ENCODE measurements at places on chromosomes 5 and 9.
A peak's percentile ranks its signal among the peaks of the same experiment; 100 is the strongest.

- DNase-seq: no peak
Measured at GRCh38 chr9:137309368-137310188, 7.5 kb upstream of the NRARP start.

DNA sequence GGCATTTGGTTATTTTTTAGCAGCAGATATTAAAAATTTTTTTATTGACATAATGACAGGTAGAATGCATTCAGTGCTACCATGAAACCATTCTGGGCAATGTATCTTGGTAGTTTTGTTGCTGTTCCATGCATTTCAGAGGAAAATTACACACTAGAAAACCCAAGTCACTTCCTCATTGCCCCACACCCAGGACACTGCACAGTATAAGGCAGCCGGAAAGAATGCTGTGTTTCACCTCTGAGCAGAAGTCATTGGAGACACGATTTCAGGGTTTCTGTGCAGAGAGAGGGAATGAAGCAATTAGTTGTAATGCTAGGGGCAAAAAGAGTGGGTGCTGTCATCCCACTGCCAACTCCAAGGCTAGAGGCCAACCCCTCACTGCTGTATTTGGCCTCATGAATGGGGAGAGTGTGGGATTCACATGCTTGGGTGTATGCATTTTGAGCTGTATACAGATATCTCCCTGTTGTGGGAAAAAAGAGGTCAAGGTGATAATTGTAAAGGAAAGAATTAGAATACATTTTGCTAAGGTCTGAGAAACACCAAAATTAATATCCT is 290.5 kb downstream of the BNC2 start:
- no peak for DNase-seq

DNA sequence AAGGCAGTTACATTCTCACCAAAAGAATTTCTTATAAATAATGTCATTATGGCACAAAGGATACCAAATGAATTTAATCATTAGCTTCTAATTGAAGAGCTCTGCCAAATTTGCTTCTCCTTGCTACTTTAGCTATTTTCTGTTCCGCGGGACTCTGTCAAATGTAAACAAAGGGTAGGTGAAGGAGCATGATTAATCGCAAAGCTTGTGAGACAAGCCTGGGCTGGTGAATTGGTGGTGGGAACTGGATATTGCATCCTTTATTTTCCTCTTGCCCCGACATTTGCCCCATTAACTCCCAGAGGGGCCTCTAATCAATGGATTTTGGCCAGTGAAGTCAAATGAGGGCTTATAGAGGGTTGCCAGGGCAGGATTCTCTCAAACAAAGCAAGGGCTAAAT is 234.2 kb upstream of the RFX3 start:
- peak; percentile 36 for DNase-seq

- no peak for DNase-seq
Measured at GRCh38 chr9:124001458-124001799, 10.1 kb upstream of the LHX2 start.

GRCh38 chr9:118318770-118319431 is 614.7 kb downstream of the TLR4 start:
- DNase-seq: peak; percentile 66

DNA sequence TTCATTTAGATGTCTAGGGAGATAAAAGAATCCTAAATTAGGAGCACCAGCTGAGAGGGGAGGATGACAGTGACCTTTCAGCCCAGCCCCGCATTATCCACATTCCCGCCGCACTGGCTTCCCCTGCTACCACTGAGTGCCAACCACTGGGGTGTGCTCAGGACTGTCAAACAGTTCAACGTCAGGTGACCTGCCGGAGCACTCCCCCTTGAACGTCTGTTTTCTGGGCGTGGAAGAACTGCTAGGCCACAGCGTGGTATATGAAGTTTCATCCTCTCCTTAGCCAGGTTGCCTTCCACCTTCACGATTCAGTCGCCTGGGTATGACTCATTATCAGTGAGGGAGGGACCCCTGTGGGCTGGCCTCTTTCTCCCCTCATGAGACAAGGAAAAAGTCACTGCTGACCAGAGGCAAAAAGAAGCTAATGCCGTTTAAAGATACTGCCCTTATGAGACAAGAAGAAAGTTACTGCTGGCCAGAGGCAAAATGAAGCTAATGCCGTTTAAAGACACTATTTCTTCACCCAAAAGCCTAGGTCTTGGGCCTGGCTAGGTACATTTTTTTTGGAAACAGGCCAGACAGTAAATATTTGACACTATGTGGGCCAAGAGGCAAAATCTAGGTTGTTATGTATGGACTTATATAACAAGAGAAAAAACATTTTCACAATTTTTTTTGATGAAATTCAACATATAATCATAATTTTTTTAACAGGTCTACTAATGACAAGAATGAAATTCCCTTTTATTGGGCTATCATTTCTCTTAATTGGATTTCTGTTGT is 4.6 kb downstream of the NMRK1 start:
- DNase-seq: peak; percentile 22

DNA sequence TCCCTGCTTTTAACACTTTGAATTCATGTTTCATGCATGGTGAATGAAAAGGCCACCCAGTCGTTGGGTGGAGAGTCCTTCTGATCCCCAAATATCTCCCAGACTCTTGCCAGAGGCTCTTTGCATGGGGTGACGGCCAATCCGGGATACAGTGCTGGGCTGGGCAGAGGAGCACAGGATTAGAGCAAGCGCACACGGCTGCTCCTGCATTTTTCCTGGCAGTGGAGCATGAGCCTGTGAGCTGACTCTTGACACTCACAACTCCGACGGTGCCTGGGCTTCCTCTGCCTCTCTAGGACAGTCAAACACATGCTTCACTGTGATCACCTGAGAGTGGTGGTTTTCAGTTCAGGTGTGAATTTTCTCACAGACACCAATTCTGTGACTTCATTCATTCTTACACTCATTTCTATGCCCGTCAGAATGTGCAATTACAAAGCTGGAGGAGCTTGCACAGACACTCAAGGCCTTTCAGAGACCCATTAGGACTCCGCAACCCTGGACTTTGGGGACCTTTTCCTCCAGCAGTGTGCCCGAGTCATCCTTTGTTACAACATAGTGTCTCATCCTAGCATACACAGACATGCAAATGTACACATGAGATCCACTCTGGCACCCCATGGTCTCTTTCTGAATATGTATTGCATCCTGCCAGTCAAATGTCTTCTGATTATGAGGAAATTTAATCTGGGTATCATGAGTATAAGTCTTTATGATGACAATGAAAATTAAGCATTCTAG is 206.6 kb downstream of the ICE1 start:
- no peak for DNase-seq

DNA sequence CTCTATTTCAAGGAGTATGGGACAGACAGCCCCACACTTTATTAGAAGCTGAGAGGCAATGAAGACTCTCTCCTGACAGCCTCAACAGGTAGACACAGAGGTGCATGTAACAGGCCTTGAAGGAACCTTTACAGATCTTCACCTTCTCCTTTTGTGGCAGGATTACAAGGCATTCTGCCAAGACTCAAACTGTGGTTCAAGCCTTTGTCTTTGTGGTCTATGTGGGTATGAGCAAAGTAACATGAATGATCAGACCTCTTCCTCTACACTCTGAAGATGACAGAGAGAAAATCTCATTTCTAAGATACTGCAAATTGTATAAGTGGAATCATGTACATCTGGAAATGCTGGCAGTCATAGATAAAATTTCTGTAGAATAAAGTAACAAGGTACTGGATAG is 346.9 kb downstream of the CDH9 start:
- DNase-seq: no peak

DNA sequence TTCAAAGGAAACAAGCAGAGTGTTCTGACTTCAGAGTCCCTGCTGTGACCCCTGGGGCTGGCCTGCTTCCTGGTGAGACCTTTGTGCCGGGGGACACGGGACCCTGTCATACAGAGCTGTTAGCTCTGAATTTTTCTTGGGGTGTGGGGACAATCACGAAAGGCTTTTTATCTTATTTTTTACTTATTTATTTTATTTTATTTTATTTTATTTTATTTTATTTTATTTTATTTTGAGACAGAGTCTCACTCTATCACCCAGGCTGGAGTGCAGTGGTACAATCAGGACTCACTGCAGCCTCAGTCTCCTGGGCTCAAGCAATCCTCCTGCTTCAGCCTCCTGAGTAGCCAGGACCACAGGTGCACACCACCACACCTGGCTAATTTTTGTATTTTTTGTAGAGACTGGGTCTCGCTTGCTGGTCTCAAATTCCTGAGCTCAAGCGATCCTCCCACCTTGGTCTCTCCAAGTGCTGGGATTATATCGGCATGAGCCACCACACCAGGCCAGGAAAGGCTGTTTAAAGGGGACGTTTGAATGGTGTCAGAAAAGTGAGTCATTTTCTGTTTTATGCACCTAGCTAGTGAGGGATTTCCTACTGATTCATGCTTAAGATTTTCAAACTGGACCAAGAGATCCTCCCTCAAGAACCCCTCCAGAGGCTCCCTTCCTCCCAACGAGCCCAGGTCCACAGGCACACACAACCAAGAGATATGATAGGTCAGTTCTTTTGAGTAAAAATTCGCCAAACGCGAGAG is 75.7 kb downstream of the OLFM1 start:
- DNase-seq: no peak

DNA sequence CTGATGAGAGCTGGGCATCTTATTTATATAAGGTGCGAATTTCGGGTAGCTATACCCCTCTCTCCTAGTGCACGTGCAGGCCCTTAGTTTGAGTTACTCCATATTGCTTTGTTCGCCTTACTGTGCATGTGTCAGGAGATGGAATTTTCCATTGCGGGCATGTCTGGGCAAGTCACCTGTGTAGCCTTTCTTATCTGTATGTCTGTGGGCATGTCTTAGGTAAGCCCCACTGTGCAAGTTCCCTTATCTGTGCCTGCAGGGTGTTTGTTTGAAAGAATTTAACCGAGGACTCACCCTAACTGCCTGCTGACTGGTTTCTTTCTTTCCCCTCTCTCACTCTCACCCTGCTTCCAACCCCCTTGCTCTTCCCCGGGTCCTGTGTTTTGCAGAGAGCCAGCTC is 140.7 kb upstream of the RANBP3L start:
- no peak for DNase-seq

GRCh38 chr5:13659391-13659790 is 285.1 kb downstream of the DNAH5 start:
- no peak for DNase-seq

DNA sequence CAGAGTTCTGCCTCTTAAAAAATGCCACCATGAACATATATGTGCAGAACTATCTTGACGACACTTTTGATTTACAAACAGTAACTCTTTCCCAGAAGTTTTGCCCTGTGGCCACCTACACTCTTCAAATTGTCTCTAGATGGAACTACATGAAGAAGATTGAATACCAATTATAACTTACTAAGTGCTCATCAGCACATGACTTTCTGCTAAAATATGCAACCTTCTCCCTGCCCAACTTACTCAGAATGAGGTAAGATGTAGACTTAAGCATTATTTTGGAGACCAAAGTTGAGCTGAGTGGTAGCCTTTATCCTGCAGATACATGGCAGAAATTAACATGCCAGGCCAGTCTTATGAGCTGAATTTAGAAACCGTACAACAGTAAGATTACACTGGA is 105.4 kb downstream of the SEMA5A start:
- DNase-seq: no peak

GRCh38 chr5:91223886-91224285 is 159.2 kb downstream of the ARRDC3 start:
- DNase-seq: no peak

- no peak for DNase-seq
Measured at GRCh38 chr9:37784291-37784615, 611 bp downstream of the EXOSC3 start.

DNA sequence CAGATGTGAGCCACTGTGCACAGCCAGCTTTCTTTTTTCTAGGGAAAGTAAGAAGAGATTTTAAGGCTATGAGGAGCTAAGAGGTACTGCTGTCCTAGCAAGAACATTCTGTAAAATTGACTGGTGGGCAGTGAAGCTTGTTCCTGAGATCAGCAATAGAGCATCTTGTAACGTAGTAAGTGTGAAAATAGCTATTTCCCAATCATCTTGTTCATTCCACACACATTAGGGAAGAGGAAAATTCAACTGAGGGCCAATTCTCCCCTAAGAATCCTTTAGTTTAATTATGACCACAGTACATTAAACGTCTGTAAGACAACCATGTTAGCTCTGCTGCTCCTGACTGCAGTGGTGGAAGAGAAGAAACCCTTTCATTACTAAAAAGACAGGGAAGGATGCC is 246.2 kb downstream of the EFNA5 start:
- no peak for DNase-seq

DNA sequence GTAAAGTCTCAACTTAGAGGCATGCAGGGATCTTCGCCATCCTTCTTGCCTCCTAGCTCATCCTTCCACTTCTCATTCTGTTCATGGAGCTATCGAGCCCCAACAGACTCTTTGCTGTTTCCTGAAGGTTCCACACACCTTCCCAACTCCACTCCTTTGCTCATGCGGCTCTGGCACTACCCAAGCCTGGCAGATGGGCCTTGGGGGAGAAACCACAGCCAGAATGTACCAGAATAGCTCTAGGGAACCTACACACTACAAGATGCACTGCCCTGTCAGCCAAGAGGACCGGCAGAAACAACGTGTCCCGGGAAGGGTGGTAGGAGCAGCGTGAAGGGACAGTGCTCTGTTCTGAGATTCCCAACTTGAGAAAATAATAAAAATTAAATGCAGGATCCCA is 178.9 kb downstream of the GABBR2 start:
- DNase-seq: no peak

DNA sequence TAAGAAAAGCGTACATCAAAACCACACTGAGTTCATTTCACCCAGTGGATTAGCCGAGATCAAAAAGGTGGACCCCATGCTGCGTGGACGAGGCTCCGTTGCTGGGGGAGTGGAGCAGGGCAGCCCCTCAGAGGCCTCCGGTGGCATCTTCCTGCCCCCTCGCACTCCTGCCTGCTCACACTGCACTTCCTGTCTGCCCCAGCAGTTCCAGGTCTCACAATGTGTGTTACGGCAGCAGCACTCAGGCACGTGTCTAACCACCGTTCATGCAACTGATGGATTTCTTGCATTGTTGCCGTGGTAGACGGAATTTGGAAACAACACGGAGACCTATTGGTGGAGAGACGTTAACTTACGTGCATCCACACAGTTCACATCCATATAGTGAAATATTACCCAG is 196.6 kb upstream of the OTULINL start:
- no peak for DNase-seq

DNA sequence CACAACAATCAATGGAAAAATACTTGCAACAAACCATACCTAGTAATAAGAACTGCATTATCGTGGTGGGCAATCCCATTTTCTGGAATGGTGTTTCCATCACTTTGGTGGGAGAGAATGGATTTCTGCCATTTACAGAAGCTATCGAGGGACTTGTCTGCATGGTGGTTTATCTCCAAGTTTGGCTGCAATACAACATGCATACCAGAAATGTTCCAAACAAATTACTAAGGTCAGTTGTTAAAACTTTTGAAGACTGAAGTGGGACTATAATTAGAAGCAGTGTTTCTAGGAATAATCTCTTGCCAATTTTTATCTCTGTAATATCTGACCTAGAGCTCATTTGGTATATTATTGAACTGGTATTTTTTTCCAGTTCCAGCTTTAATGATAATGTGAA is 30.3 kb downstream of the ADAMTS6 start:
- DNase-seq: no peak

- no peak for DNase-seq
Measured at GRCh38 chr9:93635186-93636107, 59.1 kb downstream of the PHF2 start.

Data from epithelial cell of prostate (primary cell).